ENCODE measurements at places on chromosomes 2 and 18. TPM values are rescaled to one million over a fixed set of nuclear protein-coding genes. Genes with fewer than 3 reads are reported as not detected.

- no peaks in the 10 kb centered on the region for H3K36me3 ChIP-seq
- DNase-seq, result no peak
- no peak overlapping the region for H3K27ac ChIP-seq
- no peaks in the 10 kb centered on the region for H3K4me1 ChIP-seq
- no peaks in the 10 kb centered on the region for H3K27me3 ChIP-seq
Observed at GRCh38 chr2:209584915-209585314, 161.1 kb downstream of the MAP2 start.

DNA sequence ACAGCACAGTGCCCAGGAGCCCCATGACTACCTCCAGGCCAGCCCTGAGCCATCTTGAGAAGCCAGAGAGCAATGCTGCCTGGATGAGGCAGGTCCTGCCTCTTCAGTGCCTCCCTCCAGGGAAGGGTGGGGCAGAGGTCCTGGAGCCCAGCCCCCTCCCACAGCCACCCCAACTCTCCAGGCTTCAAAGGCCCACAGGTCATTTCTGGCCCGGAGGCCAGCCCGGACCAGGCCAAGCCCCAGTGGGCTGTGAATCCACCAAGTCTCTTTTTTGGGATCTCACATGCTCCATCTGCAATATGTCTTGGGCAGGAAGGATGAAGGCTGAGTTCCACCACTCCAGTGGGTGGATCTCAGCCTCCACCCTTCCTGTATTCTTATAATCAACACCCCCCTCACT, 36.7 kb downstream of the SDC1 start:
- H3K27ac ChIP-seq, result no peak overlapping the region
- no peak overlapping the region for H3K4me3 ChIP-seq
- H3K36me3 ChIP-seq, result no peaks in the 10 kb centered on the region
- peaks cover 21% of the 10 kb centered on the region for H3K4me1 ChIP-seq
- H3K27me3 ChIP-seq, result no peaks in the 10 kb centered on the region

DNA sequence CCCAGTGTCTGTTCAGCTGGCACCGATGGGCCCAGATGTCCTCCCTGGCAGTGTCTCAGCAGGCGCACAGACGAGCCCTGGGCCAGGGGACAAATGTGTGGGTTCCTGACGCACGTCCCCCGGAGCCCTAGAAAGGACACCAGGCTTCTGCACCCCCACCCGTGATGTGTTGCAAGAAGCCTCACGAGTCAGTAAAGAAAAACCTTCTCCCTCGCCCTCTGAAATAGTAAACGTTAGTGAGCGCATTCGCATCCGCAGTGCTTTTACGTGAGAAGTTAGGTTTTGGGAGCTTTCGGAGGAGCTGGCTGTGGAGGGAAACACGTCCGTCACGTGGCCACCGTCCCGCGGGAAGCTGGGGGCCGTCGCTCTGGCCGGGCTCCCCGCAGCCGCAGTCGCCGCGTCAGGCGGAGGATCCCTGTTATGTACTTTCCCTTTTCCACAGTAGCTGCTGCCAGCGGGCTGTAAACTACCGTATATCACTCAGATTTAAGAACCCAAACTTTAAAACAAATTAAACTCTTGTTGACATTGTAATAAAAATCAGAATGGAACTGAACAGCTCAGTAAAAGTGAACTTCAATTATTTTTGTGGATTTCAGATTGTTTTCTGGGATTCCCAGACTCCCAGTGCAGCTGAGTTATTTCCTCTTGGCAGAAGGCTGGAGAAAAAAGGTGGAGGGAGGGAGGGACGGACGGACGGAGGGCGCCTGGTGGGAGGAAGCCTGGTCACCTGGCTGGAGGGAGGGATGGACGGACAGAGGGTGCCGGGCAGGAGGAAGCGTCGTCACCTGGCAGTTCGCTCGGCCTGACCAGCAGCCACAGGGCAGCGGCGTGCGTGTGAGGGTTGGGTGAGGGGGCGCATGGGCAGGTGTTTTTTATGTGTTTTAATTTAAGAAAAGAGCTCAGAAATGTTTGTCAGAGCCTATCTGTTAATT, 112.1 kb downstream of the NFATC1 start:
- peaks cover 32% of the 10 kb centered on the region for H3K4me1 ChIP-seq
- H3K27me3 ChIP-seq, result no peaks in the 10 kb centered on the region
- peaks cover 7% of the 10 kb centered on the region for H3K36me3 ChIP-seq
- DNase-seq, result peak; percentile 87
- peak overlapping the region; percentile 77 for H3K27ac ChIP-seq

DNA sequence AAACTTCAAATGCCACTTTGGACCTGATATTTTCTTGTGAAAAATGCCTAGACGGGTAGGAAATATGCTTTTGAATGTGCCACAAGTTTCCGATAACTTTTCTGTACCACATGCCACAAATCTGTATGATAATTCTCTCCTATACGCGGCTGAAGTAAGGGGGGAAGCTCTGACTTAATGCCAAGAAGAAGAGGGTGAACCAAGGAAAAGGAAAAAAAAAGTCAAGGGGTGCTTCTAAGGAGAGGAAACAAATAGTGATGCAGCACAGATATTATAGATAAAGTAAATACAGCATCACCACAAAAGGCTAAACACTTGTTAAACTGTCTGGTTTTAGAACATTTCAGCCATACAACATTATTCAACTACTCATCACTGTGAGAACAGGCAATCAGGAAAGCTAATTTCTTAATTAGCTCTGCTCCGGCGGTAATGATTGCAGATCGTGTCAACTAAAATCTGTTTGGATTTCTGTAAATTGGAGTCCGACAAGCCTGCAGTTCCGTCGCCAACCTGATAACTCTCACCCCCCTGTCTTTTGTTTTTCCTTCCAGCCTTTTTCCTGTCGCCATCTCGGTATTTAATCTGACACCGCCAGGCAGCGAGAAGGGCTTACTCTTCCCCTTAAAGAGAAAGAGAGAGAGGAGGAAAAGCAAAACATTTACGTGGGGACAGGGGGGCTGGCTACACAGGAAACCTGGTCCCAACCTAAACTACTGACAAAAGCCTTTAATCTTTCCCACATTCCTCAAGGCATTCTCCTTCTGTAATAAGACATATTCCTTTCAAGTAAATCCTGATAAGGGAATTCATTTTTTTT, 67.5 kb downstream of the ZEB2 start:
- H3K36me3 ChIP-seq, result no peaks in the 10 kb centered on the region
- peaks cover 94% of the 10 kb centered on the region for H3K4me1 ChIP-seq
- H3K27ac ChIP-seq, result peak overlapping the region; percentile 55
- H3K4me3 ChIP-seq, result no peak overlapping the region
- H3K27me3 ChIP-seq, result no peaks in the 10 kb centered on the region

- no peak overlapping the region for H3K27ac ChIP-seq
- H3K27me3 ChIP-seq, result no peaks in the 10 kb centered on the region
- no peak for DNase-seq
- H3K4me3 ChIP-seq, result no peak overlapping the region
Observed at GRCh38 chr2:14516844-14517243, 115.7 kb upstream of the LRATD1 start.

DNA sequence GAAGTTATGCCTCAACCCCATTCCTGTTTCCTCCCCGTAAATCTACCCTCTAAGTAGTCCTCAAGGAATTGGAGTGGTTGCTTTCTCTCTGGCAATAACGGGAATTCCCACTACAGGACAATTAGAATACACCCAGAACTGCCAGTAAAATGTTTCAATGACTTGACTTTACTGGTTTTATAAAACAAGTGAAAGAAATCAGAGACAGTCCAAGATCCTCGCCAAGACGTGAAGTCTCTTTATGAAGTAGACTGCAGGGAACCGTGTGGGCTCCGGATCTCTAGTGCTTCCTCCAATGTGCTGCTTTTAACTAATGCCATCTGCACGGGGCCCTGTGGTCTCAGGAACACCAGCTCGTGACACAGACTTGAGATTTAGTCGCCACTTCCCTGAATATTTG, 101.4 kb downstream of the CPO start:
- H3K4me3 ChIP-seq, result no peak overlapping the region
- H3K36me3 ChIP-seq, result no peaks in the 10 kb centered on the region
- no peak overlapping the region for H3K27ac ChIP-seq
- no peaks in the 10 kb centered on the region for H3K27me3 ChIP-seq
- H3K4me1 ChIP-seq, result peaks cover 8% of the 10 kb centered on the region

- H3K4me3 ChIP-seq, result no peak overlapping the region
- no peaks in the 10 kb centered on the region for H3K36me3 ChIP-seq
- no peak overlapping the region for H3K27ac ChIP-seq
- DNase-seq, result no peak
- H3K27me3 ChIP-seq, result peaks cover 26% of the 10 kb centered on the region
Observed at GRCh38 chr2:236712304-236712703, 142.7 kb downstream of the ACKR3 start.

- DNase-seq, result no peak
- H3K27me3 ChIP-seq, result peaks cover 7% of the 10 kb centered on the region
- H3K36me3 ChIP-seq, result no peaks in the 10 kb centered on the region
- no peak overlapping the region for H3K27ac ChIP-seq
- H3K4me3 ChIP-seq, result peak overlapping the region; percentile 41
- no peaks in the 10 kb centered on the region for H3K4me1 ChIP-seq
Observed at GRCh38 chr2:179860255-179861026, 971 bp downstream of the ZNF385B start.

GRCh38 chr2:753123-753522, 75.9 kb upstream of the TMEM18 start:
- H3K4me3 ChIP-seq, result no peak overlapping the region
- H3K27me3 ChIP-seq, result no peaks in the 10 kb centered on the region
- DNase-seq, result no peak
- no peak overlapping the region for H3K27ac ChIP-seq
- no peaks in the 10 kb centered on the region for H3K4me1 ChIP-seq
- no peaks in the 10 kb centered on the region for H3K36me3 ChIP-seq

GRCh38 chr2:101762451-101763171, 65.1 kb downstream of the MAP4K4 start:
- no peak for DNase-seq
- H3K4me3 ChIP-seq, result no peak overlapping the region

GRCh38 chr2:176514276-176514675, 245.0 kb downstream of the MTX2 start:
- no peaks in the 10 kb centered on the region for H3K36me3 ChIP-seq
- H3K4me3 ChIP-seq, result no peak overlapping the region
- no peaks in the 10 kb centered on the region for H3K4me1 ChIP-seq
- DNase-seq, result no peak

DNA sequence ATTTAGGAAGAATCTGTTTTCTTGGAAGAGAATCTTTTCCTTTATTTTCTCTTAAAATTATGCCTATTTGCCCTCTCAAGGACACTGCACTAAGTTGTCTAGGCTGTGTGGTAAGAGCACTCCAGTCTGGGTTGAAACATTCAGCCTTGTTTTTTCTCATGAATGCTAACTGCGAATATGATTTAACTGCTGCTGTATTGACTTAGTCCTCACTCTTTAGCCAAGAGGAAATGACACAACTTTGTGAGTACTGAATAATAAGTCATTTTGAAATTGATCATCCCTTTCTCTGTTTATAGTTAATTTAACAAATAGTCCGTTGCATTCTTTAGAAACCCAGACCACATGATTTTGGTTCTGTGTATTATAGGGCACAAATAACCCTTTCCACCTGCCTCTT, 4.5 kb upstream of the RND3 start:
- no peaks in the 10 kb centered on the region for H3K4me1 ChIP-seq
- H3K27me3 ChIP-seq, result peaks cover 28% of the 10 kb centered on the region
- no peak overlapping the region for H3K4me3 ChIP-seq

DNA sequence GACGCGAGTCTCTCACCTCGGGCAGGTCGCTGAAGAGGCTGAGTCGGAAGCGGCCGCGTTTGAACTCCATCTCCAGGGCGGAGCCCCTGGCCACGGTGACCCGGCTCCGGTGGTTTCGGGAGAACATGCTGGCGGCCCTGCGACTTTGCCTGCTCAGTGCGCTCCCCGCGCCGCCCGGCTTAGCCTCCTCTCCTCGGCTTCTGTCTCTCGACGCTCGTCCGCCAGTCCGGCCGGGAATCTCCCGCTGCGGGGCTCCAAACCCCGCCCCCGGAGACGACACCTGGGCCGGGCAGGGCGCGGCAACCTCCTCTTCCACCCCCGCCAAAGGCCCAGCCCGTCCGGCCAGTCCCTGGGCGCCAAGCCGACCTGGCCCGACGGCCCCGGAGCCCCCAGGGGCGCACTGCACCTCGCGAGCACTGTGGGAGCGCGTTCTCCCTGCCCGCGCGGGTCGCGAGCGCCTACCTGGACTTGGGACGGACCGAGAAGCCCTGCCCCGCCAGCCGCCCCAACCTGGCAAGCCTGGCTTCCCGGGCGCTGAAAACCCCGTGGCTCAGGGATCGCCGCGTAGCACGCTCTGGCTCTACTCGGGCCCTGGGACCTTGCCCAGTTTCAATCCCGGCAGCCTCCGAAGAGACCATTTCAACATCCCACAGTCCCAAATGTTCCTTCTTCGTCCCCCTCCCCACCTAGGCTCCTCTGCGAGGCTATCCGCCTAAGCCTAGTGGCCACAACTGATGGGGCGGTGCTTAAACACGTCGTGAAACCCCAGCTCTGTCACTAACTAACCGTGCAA, at the start of gene RTKN:
Gene RTKN, minus strand, starts transcription at position 248 of the 793 bp plus-strand sequence. Its CDS starts 121 bp downstream, at position 127.
- peaks cover 39% of the 10 kb centered on the region for H3K4me1 ChIP-seq
- DNase-seq, result peak; percentile 90
- peaks cover 5% of the 10 kb centered on the region for H3K27me3 ChIP-seq
- H3K4me3 ChIP-seq, result peak within 1 kb of the TSS; percentile 50

DNA sequence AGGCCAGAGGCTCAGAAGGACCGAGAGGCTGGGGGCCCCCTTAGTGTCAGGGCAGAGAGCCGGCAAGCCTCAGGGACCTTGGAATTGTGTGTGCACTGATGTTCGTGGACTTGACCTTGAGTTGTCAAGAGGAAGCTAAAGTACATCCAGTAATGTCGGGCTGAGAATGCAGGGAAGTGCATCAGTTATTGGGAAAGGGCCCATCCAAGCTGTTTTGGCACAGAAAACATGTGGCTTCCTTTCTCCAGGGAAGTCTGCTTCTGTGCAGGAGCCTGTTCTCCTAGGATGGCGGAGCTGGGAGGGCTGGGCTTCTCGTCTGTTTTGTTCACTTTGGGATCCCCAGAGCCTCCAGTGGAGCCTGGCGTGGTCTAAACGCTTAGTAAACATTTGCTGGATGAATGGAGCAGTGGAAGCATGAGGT, 23.7 kb downstream of the ATOH8 start:
- no peaks in the 10 kb centered on the region for H3K27me3 ChIP-seq
- peak overlapping the region; percentile 20 for H3K27ac ChIP-seq
- H3K4me3 ChIP-seq, result no peak overlapping the region
- H3K36me3 ChIP-seq, result no peaks in the 10 kb centered on the region

GRCh38 chr2:119482481-119483394, 41.5 kb downstream of the SCTR start:
- no peak for DNase-seq
- no peaks in the 10 kb centered on the region for H3K27me3 ChIP-seq
- no peak overlapping the region for H3K4me3 ChIP-seq
- H3K4me1 ChIP-seq, result peaks cover 5% of the 10 kb centered on the region
- H3K27ac ChIP-seq, result no peak overlapping the region

DNA sequence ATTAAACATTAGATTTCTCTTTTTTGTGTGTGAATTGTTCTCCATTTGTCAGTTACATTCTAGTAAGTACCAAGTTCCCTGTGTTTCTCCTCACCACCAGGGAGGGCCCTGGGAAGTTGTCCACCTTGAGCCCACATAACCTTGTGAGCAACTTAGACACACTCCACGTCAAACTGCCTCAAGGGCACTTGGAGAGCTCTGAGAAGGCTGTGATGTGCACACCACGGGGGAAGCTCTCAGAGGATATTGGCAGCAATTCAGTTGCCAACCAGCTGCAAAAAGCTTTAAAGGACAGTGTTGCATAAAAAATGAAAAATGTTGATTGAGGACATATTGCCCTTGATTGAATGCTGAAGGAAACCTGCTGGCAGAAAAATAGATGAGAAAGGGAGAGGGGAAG, 743.6 kb downstream of the RNF144A start:
- H3K27me3 ChIP-seq, result no peaks in the 10 kb centered on the region
- no peaks in the 10 kb centered on the region for H3K36me3 ChIP-seq
- no peak overlapping the region for H3K27ac ChIP-seq
- no peaks in the 10 kb centered on the region for H3K4me1 ChIP-seq

Gene FEV
- total RNA-seq, result not detected

Gene PTPN18
- 74.7 TPM for total RNA-seq

Gene ARHGAP15
- total RNA-seq, result 20.6 TPM
